Endodermal cell (in vitro differentiated cells): ENCODE measurements at places on chromosomes 16 and 17. TPM values are rescaled to one million over a fixed set of nuclear protein-coding genes. Genes with fewer than 3 reads are reported as not detected.

KRT33B gene
- total RNA-seq, result not detected in 2 replicates

SLC38A8 gene
- not detected in 2 replicates for total RNA-seq

CTRB1 gene
- not detected in 2 replicates for total RNA-seq

NAA38 gene
- total RNA-seq, result 44.0 and 44.8 TPM in 2 replicates

ATF7IP2 gene
- total RNA-seq, result 22.4 and 22.8 TPM in 2 replicates

KCNJ2 gene
- 1.1 and 1.3 TPM in 2 replicates for total RNA-seq

PLA2G10 gene
- total RNA-seq, result 0.64 and 0.75 TPM in 2 replicates

TBC1D24 gene
- 8.9 to 16.8 TPM (median 15.7 TPM) in 3 replicates for total RNA-seq

- DNase-seq, result no peak
Measured at GRCh38 chr16:86768999-86769398, 190.7 kb downstream of the FOXL1 start.

- DNase-seq, result no peak
Measured at GRCh38 chr17:83143817-83144231, 64.4 kb downstream of the METRNL start.

DNA sequence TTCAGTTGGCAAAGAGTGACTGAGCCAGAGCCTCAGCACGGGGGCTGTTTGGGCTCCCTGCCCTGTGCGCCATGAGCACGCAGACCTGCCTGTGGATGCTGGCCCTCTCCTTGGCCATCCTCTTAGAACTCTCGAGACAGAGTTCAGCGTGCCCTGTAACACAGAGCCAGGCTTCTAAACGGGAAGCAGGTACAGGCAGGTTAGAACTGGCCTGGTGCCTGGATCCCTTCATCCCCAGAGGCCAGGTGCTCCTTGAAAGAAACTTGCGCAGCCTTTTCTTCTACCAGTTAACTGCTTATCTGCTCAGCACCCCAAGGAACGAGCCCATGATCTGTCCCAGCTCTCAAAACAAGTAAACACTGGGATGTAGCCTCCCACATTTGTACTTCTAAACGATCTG lies 6.9 kb downstream of the CCNF start:
- DNase-seq, result no peak

GRCh38 chr17:42493319-42493718 lies 34.6 kb downstream of the ATP6V0A1 start:
- DNase-seq, result peak; percentile 33

GRCh38 chr16:86231321-86231995 lies 278.9 kb upstream of the FOXF1 start:
- DNase-seq, result no peak

DNA sequence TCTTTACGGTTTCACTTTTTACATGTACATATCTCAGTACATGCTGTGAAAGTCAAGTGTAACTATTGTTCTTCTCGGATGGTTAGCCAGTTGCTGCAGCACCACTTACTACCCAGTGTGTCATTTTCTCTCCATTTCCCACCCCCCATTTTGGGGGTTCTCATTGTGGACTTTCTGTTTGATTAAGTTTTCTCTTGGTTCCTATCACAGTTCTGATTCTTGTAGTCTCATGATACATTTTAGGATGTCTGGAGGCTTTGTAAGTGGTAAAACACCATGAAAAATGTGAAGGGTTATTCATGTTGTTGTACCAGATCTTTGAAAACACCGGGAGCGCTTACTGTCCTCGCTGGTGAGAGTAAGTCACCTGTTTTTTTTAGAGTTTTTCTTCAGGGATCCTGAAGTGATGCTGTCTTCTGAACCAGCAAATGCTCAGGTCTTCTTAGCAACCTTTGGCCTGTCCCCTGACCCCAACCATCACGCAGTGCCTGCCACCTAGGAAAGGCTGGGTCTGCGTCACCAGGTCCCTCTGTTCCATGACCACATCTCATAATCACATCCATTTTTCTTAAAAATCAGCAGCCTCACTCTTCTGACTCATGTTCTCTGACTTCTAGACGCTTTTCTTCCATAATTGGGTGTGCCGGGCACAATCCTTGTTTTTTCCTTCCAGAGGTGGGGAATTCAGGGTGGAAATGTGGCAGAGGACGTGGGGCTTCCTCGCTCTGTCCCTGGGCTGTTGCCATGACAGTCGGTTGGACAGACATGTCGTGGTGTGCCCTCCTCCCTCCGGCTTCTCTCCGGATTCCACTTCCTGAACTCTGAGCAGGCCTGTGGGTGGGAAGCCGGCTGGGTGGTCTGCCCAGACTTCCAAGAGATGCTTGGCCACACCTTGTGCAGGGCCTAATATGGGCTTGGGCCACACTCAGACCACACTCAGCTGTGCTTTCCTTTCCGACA lies 102.6 kb downstream of the NTN1 start:
- DNase-seq, result no peak

GRCh38 chr16:12405089-12405488 lies 398.6 kb downstream of the CPPED1 start:
- no peak for DNase-seq

GRCh38 chr16:56190048-56190676 lies 1.1 kb upstream of the GNAO1 start:
- DNase-seq, result no peak

GRCh38 chr16:23107936-23108335 lies 41.3 kb downstream of the USP31 start:
- DNase-seq, result no peak

DNA sequence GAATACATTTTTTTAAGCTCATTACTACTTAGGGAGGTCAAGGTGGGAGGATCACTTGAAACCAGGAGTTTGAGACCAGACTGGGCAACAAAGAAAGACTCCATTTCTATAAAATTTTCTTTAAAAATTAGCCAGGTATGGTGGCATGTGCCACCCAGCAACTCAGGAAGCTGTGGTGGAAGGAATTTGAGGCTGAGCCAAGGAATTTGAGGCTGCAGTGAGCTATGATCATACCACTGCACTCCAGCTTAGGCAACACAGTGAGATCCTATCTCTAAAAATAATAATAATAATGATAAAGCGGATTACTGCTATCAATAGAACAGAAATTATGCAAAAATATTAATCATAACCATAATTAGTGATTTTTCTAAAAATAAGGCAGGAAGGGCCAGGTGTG lies 170.3 kb downstream of the COPRS start:
- DNase-seq, result no peak

- DNase-seq, result no peak
Measured at GRCh38 chr16:64133366-64133765, 988.5 kb downstream of the CDH11 start.

- DNase-seq, result no peak
Measured at GRCh38 chr17:45345246-45345553, 28.4 kb upstream of the MAP3K14 start.

DNA sequence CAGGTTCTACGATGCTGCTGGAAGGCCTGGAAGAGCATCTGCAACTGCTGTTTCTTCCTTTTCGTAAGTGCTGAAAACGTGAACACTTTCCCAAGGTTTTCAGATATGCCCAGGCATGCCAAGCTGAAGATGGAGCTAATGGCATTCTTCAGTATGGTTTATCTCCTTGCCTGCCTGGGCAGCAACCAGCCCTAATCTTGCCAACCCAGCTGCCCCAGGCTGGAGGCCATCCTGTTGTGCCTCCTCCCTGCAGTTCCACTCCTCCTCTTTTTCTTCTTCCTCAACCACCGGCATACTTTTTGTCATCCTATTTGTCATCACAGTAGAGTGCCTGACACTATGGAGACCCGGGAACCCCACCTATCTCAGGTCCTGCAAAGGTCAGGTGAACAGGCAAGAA lies 1849.3 kb downstream of the TP53TG3F start:
- DNase-seq, result no peak

DNA sequence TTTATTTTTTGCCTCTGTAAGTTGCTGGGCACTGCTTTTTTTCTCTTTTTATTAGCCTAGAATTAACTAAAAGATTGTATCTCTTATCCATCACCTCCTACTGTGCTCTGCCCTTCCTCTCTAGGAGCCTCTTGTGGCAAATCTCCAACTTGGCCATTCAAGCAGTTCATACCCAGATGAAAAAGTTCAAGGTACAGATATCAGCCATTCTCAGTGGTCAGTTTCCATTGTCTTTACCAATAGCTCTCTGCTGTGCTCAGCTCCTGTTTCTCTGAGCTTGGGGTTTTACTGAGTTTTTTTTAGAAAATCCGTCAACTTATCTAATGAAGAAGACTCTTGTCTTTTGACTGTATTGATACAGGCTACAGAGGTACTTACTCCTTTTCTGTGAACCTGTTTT lies 15.6 kb downstream of the MOSMO start:
- no peak for DNase-seq

GRCh38 chr17:79845601-79845949 lies 6.3 kb upstream of the CBX4 start:
- no peak for DNase-seq

- peak; percentile 83 for DNase-seq
Measured at GRCh38 chr17:49218941-49219913, 8.7 kb downstream of the ABI3 start.

DNA sequence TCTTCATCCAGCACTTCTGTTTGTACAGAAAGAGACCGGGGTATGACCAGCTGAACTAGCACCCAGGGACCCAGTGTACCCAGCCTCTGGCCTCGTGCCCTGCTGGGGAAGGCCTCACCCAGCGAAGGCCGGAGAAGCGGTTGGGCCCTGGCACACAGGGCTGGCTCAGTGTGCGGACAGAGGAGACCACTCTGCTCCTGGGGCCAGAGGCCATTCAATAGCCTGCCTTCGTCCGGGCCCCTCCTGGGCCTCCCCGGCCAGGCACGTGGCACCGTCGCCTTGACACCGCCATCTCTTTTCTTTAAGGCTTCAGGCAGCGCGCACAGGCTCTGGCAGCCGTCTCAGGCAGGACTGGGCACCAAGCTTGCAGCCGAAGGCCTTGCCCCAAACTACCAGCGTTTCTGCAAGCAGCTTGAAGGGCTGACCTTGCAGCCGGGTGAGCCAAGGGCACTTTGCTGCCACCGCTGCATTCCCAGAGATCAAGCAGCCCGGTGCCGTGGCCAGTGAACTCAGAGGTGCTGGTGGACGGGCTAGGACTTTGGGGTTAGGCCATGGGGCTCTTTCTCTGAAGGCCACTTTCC lies 8.0 kb downstream of the TAX1BP3 start:
- DNase-seq, result peak; percentile 51

DNA sequence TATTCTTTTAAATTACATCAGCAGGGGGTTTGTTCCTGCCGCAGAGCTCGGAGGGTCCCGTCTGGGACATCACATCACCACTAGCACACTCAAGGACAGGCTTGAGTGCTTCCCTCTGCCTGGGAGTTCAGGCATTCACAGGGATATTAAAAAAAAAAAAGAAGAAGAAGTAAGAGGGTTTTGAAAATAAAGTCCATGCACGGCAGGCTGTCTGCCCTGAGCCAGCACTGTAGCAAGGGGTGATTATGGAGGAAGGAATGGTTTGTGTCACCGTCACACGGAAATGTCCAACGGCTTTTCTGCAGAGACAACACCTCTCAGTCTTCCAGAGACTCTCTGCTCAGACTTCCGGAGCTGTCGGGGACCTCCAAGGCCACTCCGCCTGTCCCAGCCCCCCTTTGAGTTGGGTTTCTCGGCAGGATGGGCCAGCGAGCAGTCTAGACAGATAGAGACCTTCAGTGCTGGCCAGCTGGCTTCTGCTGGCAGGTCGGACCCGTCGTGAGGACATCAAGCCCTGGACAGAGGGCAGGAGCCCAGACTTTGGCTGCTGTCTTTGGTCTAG lies 33.6 kb downstream of the MEOX1 start:
- no peak for DNase-seq

- DNase-seq, result no peak
Measured at GRCh38 chr16:89266521-89267134, 49.1 kb downstream of the ZNF778 start.

- peak; percentile 26 for DNase-seq
Measured at GRCh38 chr17:64103391-64104364, 26.3 kb downstream of the ERN1 start.

DNA sequence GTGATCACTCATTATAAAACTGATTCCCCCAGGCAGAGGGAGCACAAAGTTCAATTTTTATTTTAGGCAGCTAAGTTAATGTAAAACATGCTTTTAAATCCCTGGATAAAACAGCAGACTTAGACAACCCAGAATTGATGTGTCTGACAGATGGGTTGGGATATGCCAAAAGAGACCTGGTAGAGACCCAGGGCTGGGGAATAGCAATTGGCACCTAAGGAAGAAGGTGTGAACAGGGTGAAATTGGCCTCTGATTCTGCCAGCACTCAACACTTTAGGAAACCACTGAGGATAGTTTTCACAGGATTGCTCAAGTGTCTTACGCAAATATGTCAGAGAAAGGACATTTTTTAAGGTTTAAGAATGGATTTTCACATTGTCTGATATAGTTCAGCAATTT lies 938.2 kb upstream of the CDH8 start:
- DNase-seq, result no peak

- no peak for DNase-seq
Measured at GRCh38 chr16:12330946-12331345, 354.4 kb downstream of the SNX29 start.

- DNase-seq, result no peak
Measured at GRCh38 chr17:16661217-16661616, 7.6 kb upstream of the ZNF624 start.

DNA sequence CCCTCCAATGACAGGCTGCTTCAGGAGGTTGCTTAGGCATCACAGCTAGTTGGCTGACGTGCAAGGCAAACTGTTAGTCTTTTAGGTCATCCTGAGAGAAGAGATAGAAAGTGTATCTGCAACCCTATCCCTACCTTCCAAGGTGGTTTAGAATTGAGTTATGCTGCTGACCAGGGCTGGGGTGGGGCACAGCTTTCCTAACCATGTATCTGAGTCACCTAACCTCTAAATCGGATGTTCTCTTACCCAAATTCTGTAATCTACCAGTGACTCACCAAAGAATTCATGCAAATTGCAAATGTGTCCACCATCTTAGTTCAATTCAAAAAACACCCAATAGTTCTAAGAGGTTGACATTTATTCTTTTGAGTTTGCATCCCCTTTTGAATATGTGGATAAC lies 107.2 kb upstream of the DYNLRB2 start:
- no peak for DNase-seq

- DNase-seq, result no peak
Measured at GRCh38 chr16:2663553-2664546, 18.5 kb upstream of the KCTD5 start.

GRCh38 chr16:1182316-1182671 lies 29.4 kb downstream of the CACNA1H start:
- no peak for DNase-seq

- DNase-seq, result no peak
Measured at GRCh38 chr17:1059131-1059795, 62.3 kb downstream of the TIMM22 start.

DNA sequence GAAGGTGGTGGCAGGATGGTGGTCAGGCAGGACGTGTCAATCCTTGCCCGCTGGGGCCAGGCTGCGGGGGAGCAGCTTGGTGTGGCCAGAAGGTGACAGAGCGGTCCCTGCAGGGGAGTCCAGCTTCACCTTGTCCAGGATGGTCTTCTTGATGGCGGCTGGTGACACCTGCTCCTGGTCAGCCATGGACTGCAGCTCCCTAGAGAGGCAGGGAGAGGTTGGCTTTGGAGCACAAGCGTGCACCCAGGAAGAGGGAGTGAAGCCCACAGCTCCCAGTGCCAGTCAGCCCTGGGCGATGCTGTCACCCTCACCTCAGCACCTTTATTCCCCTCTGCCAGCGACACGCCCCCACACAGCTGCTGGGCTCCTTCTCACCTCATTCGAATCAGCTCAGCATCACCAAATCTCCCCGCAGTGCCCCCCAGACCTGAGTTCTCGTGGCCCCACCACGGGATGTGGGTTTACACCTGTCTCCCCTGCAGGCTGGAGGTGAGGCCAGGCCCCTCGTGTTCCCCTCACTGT lies 3.9 kb downstream of the PYCR1 start:
- no peak for DNase-seq
